Cardiac fibroblast (primary cell): ENCODE measurements at places on chromosomes 3 and 15.

GRCh38 chr3:277873-278272 lies 81.3 kb downstream of the CHL1 start:
- DNase-seq, result no peak

- DNase-seq, result no peak
Observed at GRCh38 chr15:91652610-91653207, 200.8 kb upstream of the SLCO3A1 start.

- DNase-seq, result no peak
Observed at GRCh38 chr15:71437919-71438318, 322.6 kb downstream of the THSD4 start.

DNA sequence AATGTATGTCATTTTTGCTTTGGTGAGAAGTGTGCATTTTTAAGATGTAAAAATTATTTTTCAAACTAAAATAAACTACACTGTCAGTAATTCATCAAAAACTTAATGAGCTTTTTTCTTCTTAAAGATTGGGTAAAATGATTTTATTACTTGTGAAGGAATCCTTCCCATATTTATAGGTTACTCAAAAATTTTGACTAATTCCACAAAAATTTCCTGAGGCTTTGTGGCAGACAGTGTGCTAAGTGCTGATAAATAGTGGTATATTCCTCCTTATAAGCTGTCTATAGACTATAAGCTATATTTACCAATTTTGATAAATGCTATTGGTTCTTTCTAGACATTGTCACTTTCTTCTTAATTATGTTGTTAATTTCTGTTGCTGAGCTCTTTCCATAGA lies 284.5 kb upstream of the SEMA6D start:
- DNase-seq, result peak; percentile 60

DNA sequence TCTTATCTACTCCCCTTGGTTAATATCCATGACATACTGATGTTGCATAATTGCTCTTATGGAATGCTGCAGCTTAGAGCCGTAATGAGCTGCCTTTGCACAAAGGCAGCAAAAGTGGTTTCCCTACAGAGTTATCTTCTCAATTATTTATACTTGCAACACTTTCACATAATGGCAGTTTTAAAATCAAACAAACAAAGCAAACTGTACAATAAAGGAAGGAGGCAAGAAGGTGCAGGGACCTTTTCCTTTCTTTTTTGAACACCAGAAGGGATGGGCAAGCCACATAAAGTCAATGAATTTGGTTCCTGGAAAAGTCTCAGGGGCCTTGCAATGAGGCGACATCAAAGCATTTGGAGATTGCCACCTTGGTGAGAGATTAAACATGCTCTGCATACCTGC lies 188.0 kb downstream of the MEIS2 start:
- peak; percentile 73 for DNase-seq

DNA sequence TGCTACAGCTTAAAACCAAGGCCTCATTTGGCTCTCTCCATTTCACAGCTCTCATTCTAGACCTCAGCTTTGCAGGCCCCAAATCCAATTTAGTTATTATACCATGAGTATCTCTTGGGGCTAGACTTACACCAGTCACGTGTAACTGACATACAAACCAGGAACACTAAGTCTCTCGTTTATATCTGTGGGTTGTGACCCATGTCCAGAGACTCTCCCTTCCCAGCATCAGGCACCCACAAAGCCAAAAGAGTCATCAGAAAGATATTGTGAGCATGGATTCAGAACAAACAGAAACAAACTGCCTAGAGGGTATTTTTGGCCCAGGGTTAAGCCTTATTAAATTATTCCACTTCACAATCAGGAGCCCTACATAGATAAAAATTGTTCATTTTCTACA lies 5.6 kb upstream of the CCDC13 start:
- DNase-seq, result peak; percentile 87

- DNase-seq, result peak; percentile 88
Observed at GRCh38 chr3:134794950-134795745, at the start of gene EPHB1. EPHB1 (plus strand) TSS chr3:134795260.

DNA sequence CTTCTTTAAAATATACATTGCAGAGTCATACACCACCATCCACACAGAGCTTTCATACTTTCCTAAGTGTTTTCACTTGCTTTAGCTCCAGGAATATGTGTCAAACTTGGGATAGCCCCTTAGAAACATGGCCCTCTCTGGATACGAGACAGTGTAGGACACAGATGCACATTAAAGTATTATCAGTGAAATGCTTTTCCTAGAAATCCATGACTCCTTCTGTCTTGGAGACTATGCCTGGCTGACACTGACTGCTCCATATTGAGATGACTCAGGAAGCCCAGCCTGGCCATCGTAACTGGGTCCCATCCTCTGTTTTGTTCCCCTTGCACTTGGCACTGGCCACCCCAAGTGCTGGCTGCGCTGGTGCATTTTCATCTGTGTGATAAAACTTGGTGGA lies 204.8 kb downstream of the PDZRN3 start:
- no peak for DNase-seq

DNA sequence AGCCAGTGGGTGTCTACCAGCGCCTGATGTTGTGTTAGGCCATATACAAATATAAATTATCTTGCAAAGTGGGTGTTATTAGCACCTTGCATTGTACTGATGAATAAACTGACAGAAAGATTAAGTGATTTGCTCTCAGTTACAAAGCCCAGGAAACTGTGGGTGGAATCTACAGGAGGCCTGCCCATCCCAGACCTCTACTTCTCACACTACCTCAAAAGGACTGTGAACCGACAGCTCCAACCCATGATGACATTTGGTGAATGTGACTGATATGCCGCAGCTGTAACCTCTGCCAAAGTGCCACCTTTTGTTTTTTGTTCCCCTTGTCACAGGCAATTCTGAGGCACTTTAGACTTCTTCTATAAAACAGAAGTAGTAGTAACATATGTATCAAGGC lies 43.7 kb upstream of the KCNMB2 start:
- DNase-seq, result no peak

DNA sequence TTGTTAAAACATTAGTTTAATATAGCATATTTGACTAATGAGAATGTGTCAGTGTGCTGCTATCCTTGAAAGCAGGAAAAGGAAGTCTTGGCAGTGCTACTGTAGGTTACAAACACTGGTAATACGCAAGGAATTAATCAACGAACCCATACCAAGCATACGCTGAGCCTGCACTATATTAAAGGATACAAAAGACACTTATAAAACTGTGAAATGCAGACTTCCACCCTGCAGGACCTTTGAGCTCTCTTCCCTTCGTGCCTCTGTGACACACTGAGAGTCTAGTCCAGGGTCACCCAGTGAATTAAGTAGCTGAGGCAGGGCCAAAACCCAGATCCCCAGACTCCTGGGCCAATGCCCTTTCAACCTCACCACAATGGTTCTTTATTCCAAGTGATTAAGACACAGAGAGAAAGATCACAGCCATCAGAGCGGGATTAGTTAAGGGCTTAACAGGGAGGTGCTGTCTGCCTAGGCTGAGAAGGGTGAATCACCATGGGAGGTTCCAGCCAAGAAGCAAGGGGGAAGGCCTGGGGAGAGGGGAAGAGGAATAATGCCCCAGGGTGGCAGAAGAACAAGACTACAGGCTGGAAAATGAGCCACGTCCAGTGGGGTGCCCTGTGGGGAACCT lies 6.8 kb downstream of the ANXA2 start:
- DNase-seq, result peak; percentile 87

- DNase-seq, result no peak
Observed at GRCh38 chr15:26098801-26099200, 235.7 kb upstream of the ATP10A start.

GRCh38 chr15:85744579-85744978 lies 50.1 kb downstream of the KLHL25 start:
- DNase-seq, result no peak

DNA sequence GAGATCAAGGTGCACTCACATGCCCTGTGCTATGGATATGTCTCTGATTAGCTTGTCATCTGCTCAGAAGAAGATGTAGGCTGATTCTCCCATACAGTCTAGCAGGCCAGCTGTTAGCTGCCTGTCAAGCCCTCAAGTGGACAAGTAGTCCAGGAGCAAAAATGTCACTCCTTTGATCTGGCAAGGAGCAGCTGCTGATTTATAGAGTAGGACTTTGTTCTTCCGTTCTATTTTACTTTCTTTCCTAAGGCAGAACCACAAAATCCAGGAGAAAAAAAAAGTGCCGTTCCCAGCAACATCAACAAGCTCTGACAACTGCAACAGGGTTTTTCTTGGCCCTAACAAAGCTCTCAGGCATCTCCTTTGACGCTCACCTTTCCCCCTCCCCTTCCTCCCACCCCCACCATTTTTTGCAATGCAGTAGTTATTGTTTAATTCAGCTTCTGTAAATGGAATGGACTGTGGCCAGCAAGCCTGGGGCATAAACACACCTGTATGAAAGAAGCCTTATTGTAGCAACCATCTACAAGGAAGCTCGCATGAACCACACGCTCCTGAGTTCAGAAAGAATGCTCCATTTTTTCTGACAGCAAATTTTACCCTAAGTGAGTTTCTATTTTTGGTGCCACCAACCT lies 196.3 kb downstream of the MEIS2 start:
- DNase-seq, result no peak
